ENCODE measurements at places on chromosomes 2 and 18.

GRCh38 chr2:120590841-120591240, 144.8 kb upstream of the GLI2 start:
- ATAC-seq, result no peak

- no peak for ATAC-seq
Observed at GRCh38 chr2:136611451-136611850, 153.9 kb upstream of the THSD7B start.

DNA sequence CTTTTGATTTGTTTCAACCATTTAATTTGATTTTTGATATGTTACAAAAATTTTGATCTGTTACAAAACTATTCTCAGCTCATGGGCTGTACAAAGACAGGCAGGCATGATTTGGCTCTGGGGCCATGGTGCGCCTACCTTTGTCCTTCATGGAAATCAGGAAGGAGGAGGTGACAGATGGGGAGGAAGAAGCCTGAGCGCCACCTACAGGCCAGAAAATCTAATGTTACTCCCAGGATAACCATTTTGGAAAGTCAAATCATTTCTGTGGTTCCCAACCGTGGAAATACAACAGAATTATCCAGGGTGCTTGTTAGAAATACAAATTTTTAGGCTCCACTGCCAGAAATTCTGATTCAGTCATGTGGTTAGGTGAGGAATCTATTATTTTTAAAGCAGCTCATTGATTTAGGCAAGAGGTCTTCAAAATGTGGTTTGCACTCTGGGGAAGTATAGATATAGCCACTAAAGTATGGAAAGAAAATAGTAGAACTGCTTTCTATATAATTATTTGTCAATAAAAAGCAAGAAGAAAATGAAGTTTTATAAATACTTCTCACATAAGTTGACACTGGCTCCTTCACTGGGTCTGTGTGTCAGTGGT, 93.9 kb downstream of the EVA1A start:
- no peak for ATAC-seq

- ATAC-seq, result no peak
Observed at GRCh38 chr2:242034996-242035814, 165.7 kb downstream of the RTP5 start.

DNA sequence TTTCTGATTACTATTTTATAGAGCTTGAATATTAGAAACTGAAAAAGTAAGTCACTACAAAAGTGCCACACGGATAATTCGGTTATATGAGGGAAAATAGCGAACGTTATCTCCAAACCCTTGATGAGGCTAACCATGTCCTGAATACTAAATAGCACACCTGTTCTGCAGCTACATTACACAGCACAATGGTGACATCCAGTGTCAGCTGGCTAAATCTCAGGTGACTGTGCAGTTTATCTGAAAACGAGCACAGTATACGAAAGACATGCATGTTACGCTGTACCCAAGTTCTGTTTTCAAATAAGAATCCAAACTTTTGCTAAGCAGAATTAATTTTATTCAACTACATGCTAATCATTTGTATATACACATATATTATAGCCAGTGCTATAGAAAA, 9.0 kb downstream of the CCDC68 start:
- no peak for ATAC-seq

Measured in stimulated activated memory B cell treated with anti-CD40 and anti-IgM and Interleukin-4, amounts not matched to agents 10 μg/mL and 1 μg/mL and 100 μg/mL, for 72 hours (primary cell).